Stimulated activated CD4-positive, alpha-beta T cell treated with anti-CD3 and anti-CD28 coated beads, Interleukin-1b, Interleukin-23, amount 100 ng/mL, for 1 hour (primary cell): ENCODE measurements at places on chromosomes 13 and 19.

GRCh38 chr13:75285310-75285709 is 196.7 kb downstream of the TBC1D4 start:
- no peak for DNase-seq

GRCh38 chr13:30690282-30691188 is 44.8 kb upstream of the ALOX5AP start:
- DNase-seq: no peak

- no peak for DNase-seq
These were observed 5.0 kb downstream of the EBI3 start for GRCh38 chr19:4234142-4234861.

- no peak for DNase-seq
These were observed 110.0 kb downstream of the RGCC start for GRCh38 chr13:41567363-41567762.

DNA sequence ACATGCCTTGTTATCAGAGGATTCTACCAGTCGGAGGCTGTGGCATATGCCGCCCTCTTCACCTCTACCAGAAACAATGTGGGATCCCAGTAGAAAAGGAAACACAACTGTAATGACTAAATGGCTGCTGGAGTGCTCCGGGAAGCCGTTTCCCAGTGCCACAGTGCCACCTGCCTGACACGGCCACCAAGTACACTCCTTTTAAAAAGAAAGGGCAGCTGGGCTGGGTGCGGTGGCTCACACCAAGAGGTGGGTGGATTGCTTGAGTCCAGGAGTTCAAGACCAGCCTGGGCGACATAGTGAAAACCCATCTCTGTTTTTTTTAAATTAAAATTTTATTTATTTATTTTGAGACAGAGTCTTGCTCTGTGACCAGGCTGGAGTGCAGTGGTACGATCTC is 67.3 kb downstream of the TRPM4 start:
- DNase-seq: no peak

DNA sequence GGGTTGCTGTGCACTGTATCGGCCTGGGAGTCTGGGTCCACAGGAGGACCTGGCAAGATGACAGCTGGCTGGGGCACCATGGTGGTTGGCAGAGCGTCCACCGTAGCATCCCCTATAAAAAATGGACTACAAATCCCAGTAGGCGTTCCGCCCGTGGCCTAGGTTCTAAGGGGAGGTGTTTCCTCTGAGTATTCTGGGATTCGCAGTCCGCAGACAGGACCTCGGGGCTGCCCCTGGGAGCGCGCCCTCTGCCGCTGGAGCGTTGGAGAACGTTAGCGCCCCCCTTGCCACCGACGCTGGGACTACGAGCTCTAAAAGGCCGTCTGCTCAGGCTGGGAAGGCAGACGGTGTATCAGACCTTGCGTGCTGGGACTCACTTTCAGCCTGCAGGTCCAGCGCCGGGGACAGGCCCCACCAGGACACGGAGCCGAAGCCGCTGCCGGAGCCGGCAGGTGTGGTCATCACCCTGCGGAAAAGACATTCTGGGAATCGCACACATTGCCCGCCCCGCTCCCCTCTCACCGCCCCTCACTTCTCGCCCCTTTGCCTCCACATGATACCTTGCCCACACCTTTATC is 372 bp downstream of the DNAAF3 start:
- no peak for DNase-seq

DNA sequence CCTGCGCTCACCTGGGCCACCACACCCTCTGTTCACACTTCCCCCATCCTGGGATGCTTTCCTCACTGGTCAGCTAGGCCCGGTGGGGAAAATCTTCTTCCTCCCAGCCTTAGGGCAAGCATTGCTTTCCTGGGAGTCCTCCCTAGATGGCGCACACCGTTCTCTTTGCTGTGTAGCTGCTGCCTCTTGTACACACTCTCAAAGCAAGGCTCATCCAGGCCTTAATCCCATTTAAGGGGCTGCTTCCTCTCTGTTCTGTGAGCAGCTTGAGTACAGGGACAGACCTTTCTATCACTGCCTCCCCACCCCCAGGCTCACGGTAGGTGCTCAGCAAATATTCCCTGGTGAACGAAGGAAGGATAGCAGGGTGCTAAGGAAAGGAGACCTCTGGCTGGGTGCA is 11.1 kb downstream of the SLC7A10 start:
- no peak for DNase-seq

DNA sequence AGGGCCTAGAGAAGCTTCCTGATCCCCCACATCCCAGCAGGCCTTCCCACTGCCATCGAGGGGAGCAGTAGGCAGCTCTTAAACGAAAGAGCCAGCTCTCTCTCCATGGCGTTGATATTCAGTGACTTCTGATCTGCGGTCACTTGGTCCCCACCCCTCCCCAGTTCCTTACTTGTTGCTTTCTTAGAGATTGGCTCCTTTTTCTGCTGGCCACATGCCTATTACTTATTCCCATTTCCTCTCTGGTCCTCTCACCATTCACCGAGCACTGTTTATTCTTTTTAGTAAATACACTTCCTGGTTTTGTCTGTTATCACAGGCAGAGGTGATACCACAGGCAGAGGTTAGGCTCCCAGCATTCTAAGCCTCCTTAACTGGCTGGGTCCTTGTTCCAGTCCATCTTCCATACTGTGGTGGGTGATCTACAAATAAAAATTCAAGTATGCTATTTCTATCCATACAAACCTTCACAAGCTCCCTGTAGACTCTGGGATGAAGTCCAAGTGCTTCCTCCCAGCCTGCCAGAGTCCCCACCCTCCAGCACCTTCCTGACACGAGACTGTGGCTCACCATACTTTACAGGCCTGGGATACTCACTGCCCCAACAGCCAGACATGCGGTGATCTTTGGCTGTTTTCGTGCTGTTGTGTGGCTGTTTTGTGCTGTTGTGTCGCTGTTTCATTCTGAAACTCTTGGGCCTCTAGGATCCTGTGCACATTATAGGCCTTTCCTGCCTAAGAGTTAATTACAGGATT is 315.9 kb downstream of the ATP8A2 start:
- DNase-seq: no peak

GRCh38 chr13:97975280-97975847 is 21.9 kb downstream of the IPO5 start:
- DNase-seq: no peak

- DNase-seq: no peak
These were observed 37.3 kb downstream of the ENOX1 start for GRCh38 chr13:43749503-43749902.

- DNase-seq: no peak
These were observed 343.9 kb downstream of the PCDH9 start for GRCh38 chr13:66886264-66886663.

GRCh38 chr13:76641056-76641455 is 245.1 kb downstream of the KCTD12 start:
- DNase-seq: no peak

- no peak for DNase-seq
These were observed 686.7 kb downstream of the DIAPH3 start for GRCh38 chr13:59477011-59477410.

- DNase-seq: no peak
These were observed 459.8 kb downstream of the FGF14 start for GRCh38 chr13:101942038-101942437.

GRCh38 chr19:53079313-53079924 is 23.8 kb downstream of the ZNF160 start:
- DNase-seq: no peak

DNA sequence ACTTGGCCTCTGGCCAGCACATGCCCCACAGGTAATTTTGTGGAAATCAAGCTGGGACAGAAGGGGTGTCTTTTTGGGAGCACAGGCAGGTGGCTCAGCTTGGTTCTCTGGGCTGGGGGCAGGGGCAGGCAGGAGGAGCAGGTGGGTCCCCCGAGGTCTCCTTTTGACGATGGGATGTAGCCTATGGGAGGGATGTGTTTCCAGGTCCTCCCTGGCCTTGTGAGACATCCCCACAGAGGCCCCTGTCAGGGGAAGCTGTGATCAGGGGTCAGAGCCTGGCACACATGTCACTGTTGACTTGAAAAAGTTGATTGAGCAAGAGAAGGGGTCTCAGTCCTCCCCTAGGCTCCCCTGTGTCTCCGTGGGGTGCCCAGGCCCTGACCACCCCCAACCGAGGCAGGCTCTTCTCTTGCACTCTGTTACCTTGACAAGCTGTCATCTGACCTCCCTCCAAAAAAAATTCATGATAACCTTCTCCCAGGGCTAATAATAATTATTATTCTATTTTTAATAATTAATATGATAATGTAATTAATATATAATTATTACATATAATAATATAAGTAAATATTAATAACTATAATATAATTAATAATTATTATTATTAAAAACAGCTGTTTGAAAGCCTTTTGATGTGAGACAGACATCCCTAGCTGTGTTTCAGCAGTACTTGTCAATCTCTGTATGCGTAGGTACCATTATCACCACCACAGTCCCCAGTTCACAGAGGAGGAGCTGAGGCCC is 116.2 kb downstream of the ZDHHC20 start:
- no peak for DNase-seq

GRCh38 chr19:5534787-5535586 is 32.8 kb downstream of the TINCR start:
- DNase-seq: no peak

DNA sequence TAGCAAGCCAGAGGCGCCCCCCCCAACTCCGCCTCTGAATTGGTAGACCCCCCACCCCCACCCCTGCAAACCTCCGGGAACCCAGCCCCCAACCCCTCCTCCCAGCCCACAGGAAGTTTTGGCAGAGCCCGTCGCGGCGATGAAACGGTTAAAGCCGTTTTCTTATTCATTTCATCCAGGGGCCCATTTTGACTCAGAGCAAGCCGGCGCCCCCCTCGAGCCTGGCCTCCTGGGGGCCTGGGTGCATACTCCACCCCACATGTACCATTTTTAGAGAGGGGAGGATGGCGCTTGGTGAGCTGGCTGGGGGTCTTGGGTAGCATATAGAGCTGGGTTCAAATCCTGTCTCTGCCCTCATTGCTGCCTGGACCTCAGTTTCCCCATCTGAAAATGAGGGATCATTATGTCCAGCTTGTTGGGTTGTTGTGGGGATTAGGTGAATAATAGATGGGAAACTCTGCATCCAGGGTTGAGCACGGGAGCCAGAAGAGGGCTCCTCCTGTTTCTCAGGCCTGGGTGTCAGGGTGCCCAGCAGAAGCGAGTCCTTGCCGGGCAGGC is 7.9 kb upstream of the JUNB start:
- no peak for DNase-seq

GRCh38 chr13:113166681-113167080 is 8.2 kb downstream of the PROZ start:
- DNase-seq: no peak

- DNase-seq: no peak
These were observed at the start of gene CEACAM5 for GRCh38 chr19:41708481-41708880. Gene CEACAM5, plus strand, starts transcription at chr19:41708626. Its CDS starts 106 bp downstream, at chr19:41708732.

- DNase-seq: no peak
These were observed 512.0 kb upstream of the PCDH20 start for GRCh38 chr13:61927648-61928047.

- no peak for DNase-seq
These were observed 35.6 kb downstream of the CCDC169 start for GRCh38 chr13:36261976-36262375.

DNA sequence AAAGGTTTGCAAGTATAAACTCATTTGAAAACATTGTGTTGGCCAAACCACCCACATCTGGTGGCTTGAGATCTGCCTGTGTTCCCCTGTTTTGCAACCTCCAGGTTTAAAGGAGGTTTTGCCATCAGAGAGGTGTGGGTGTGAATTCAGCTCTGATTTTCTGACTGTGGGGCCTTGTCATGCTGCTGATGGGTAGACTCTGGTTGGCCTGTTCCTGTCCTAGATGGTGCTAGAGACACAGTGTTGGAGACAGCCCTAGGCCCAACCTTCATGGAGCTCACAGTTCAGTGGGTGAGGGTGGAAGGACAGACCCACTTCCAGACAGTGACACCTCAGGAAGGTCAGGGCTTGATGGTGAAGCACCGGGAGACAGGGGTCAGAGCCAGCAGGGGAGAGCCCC is 7.5 kb downstream of the RAB4B start:
- no peak for DNase-seq

DNA sequence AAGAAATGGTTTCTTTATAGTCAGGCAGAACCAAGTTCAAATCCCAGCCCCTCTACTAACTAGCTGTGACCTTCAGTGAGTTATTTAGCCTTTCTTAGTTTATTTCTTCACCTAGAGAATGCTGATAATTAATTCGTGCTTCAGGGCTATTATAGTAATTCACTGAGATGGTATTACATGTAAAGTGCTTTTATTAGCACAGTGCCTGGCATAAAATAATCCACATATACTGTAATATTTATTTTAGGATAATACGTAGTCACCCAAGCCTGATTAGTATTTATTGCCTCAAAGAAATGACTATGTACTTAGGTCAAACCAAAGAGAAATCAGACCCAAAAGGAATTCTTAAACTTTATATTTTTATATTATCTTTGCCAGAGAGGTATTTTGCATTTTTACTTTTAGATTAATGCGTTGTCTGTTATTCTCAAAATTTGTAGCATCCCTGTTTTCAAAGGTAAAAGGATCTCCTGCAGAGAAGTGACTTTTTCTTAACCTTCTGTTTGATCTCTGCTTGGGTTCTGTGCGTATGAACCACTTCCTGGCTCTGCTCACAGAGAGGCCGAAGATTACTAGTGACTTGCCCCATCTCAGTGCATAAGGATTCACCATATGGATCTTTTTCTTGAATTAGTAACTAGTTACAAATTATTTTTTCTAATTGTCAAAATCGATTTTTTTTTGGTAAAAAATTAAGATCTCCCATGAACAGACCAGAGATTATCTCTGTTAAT is 19.7 kb downstream of the UBAC2 start:
- no peak for DNase-seq

DNA sequence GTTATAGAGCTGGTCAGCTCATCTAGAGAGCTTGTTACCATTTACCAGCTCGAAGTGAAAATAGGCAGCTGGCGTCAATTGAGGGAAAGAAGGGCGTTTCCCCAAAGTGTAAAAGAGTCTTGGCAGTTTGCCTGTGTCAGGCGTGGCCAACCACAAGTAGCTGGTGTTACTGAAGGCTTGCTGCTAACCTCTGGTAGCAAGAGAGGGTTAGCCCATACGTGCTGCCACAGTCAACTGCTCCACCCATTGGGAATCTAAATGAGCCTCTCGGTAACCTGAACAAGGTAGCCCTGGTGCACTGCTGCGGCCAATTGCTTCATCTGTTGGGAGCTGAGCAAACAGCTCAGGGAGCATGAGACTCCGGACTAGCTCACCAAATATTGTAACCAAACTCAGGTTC is 314.9 kb upstream of the SLITRK5 start:
- no peak for DNase-seq

DNA sequence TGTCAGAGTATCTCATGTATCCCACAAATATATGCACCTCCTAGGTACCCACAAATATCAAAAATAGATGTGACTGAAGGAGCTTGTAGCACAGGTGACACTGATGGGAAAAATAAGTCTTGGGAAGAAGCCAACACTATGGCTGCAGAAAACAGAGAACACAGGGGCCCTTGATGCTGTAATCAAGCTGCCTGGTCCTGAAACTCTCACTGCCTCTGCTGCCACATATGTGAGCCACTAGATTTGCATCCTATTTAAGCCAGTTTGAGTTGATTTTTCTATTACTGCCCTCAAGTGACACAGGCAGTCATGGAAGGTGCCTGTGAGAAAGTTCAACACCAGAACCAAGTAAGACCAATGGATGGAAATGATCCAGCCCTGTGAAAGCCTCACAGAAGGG is 720.8 kb downstream of the UQCRFS1 start:
- DNase-seq: no peak

GRCh38 chr19:6540918-6541689 is 10.3 kb downstream of the TNFSF9 start:
- no peak for DNase-seq

GRCh38 chr13:76975863-76976262 is 16.0 kb upstream of the CLN5 start:
- DNase-seq: no peak
